Stimulated activated CD8-positive, alpha-beta memory T cell treated with anti-CD3 and anti-CD28 coated beads, Interleukin-15, amount 100 ng/mL, for 48 hours (primary cell): ENCODE measurements at places on chromosomes 3 and 15.

GRCh38 chr3:78659386-78659987 lies 1108.3 kb downstream of the ROBO1 start:
- no peak for DNase-seq

DNA sequence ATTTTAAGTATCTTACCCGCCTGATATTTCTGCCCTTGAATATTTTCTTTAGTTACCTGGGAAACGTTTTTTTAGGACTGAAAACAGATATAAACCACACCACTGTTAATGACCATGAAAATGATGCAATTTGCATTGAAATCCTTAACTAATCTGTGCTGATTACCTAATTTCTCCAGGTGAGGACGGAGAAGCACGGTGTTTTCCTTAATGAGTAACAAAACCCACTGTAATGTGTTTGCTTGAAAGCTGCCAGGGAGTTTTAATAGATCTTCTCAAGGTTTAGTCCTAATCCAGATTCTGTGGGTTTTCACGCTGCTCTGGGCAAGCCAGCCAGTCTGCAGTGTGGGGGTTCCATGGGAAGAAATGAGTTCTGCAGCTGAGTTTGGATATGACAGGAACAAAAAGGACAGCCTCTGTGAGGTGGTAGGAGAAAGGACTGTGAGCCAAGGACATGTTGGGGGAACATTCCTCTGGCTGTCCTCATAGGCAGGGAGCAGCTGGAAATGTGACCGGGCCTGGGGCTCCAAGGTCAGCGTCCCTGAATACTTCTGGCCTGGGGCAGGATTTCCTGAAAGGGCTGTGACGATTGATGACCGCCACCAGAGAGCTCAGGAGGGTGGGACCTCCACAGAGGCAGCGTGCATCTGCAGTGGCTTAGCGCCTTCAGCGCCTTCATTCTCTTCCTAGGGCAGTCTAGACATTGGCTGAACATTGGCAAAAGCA lies 18.6 kb downstream of the THSD4 start:
- no peak for DNase-seq

DNA sequence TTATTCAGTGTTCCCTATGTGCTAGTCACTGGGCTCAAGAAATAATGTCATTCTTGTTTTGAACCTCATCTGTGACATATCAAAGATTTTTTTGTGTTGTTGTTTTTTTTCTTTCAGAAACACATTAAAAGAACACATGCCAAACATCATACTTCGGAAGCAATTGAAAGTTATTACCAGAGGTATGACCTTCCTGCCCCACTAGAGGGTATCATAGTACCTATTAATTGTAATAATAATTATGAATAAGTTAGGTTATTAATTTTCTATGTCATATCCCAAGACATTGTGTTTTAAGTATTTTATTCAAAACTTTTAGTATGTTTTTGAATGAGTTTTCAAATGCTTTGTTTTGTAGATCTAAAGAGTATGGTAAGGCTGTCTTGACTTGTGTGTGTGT lies 65.7 kb downstream of the CDIN1 start:
- no peak for DNase-seq

GRCh38 chr3:157368171-157368570 lies 68.5 kb upstream of the PTX3 start:
- DNase-seq = no peak

DNA sequence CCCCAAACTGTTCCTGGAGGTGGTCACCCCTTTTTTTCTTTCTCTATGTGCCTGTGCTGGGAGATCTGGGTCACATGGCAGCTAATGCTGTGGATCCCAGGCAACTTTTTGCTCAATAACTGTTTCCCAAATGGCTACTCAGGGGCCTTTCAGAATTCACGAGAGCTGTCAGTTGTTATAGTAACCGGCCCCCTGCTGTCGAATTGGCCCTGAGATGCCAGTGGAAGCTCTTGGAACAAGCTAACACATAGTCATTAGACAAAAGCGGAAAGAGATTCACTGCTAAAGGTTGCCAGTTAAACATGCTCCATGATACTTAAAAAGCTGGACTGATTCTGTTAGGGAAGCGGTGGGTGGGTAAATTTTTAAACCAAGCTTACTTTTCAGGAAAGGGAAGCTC lies 144.1 kb downstream of the FEZF2 start:
- DNase-seq = no peak

GRCh38 chr3:120468635-120469295 lies 18.0 kb upstream of the FSTL1 start:
- no peak for DNase-seq

DNA sequence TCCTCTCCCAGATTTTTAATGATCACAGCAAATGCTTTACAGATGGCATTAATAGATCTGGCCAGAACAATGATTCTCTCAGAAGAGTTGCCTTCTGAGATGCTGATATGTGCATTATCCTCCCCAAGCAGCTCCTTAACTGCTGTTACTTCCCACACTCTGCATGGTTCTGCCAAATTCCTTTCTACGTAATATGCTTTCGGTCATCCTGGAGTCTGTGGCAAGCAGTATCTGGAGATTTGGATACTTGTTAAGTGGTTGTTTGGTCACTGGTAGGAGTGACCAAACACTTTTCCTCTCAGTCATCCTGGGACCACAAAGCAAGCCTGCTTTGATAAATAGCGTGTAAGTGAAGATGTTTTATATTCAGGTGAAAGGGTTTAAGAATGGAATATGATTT lies 71.1 kb upstream of the CCNL1 start:
- no peak for DNase-seq

DNA sequence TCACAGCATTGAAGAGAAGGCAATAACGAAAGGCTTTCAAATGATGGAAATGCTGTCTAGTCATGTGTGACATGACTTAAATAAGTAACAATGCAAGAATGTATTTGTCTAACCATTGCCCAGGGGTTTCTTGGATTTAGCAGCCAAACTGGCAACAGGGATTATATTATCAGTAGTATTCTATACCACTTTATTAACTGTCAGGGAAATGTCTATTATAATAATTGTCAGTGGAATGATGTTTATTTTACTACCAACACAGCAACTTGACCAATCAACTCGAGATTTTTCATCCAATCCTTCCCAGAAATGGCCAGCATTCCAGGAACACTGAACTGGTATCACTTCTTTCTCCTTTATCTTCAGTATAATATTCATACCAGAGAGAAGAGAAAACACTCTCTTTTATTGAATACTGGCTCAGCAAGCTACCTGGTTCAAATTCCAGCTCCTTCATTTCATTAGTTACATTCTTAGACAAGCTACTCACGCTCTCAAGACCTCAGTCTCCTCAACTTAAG lies 66.2 kb downstream of the FOXP1 start:
- DNase-seq = no peak

- no peak for DNase-seq
These were observed 914.9 kb upstream of the EPHA6 start for GRCh38 chr3:95899494-95899893.

DNA sequence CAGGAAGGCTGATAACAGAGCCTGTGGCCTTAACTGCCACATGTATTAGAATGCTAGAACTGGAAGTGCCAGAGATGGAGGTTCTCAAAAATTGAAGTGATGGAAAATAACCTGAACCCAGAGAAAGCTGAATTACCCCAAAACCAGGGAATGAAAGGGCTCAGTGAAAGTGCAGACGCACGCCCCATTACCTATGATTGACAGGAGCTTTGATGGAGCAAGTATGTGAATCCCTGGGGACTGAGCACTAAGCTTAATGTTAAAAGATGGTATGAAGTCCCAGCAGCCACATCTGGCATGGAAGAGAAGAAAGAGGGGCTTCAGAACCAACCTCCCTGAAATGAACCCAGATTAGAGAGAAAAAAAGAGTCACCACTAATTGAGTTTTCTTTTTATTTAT lies 118.4 kb upstream of the FHIT start:
- DNase-seq = no peak

DNA sequence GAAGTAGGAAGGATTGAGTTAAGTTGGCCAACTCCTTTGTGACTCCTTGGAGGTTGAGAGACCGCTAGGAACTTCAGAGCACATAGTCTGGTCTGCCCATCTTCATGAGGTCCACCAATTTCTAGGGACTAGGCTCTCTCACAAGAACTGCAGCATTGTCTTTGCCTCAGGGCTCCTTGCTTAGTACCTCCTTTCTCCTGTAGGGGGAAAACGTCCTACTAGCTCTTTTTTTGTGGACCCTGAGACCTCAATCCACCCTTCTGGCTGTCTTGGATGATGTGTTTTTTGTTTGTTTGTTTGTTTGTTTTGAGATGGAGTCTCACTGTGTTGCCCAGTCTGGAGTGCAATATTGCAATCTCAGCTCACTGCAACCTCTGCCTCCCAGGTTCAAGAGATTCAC lies 21.6 kb downstream of the REC114 start:
- DNase-seq = no peak

- no peak for DNase-seq
These were observed 138.8 kb downstream of the BBX start for GRCh38 chr3:107661447-107662123.

DNA sequence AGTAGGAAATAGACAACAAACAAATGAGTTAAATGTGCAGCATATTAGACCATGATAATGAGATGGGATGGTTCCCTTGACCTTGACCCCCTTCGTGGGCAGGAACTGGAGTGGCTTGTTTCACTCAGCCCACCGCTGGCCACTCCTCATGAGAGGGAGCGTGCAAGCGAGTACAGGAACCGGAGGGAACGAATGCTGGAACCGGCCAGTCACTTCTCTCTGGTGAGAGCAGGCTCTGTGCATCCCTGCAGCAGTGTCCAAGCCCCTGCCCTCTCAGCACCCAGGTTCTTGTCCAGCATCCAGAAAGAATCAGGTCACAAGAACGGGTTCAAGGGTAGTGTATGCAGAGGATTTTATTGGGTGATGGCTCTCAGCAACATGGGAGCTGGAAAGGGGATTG lies 17.2 kb upstream of the IREB2 start:
- DNase-seq = no peak

GRCh38 chr3:183099838-183100204 lies 525 bp upstream of the MCCC1 start:
- no peak for DNase-seq

DNA sequence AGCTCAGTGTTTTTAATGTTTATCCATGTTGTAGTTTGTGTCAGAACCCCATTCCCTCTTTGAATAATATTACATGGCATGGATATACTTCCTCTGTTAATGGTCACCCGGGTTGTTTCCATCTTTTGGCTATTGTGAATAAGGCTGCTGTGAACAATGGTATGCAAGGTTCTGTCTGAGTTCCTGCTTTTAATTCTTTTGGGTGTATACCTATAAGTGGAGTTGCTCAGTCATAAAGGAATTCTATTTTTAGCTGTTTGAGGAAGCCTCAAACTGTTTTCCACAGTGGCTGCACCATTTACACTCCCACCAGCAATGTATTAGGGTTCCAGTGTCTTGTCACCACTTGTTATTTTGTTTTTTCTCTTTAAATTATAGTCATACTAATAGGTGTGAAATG lies 99.6 kb downstream of the SLC25A26 start:
- DNase-seq = no peak

- no peak for DNase-seq
These were observed 54.9 kb downstream of the TMED3 start for GRCh38 chr15:79365765-79366164.

DNA sequence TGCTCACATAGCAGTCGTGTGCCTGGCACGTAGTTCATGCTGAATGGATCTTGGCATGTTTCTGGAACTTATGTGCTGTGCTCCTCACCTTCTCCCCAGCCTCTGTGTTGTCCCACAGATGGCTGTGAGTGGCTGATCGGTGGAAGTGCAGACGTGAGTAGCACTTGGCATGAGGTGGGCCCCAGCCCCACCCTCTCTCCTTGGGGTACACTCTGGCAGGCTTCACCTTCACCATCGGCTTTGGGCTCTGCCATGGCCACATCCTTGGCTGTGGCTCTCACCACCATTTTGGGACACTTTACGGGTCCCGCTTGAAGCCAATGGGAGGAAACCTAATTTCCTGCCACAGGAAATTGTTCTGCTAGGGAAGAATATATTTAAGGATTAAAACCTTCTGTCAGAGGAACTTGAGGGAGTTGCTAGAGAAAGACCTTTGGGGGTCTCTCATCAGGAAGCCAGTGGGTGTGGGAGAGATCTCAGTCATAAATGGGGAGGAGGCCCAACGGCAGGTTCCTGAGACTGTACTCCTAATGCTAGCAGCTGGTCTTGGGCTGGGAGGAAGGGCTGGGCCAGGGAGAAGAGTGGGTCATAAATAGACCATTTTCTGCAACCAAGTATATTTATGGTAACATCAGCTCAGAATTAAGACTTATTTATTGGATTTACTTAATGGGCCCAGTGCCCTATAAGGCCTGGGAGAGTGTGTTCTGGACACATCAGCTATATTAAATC lies 92.3 kb downstream of the SMAD3 start:
- DNase-seq = no peak

GRCh38 chr15:72933976-72934375 lies 118.3 kb upstream of the NEO1 start:
- DNase-seq = no peak

DNA sequence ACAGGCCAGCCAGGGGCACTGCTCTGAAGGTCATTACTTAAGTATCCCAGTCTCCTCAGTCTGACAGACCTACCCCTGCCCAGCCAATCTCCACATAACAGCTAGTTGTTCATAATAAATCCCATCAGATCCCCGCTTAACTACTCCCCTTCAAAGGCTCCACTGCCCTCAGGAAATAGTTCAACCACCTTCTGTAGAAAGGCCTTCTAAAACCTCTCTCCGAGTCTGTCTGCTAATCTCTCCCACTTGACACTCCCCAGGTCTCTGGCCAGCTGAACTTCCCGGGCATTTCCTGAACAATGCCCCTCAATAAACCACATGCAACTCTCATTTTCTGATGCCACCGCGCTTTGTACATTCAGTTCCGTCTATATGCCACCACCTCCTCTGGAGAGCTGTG lies 6.0 kb downstream of the PRC1 start:
- DNase-seq = no peak

- DNase-seq = no peak
These were observed 240.5 kb upstream of the SETMAR start for GRCh38 chr3:4062621-4063020.

DNA sequence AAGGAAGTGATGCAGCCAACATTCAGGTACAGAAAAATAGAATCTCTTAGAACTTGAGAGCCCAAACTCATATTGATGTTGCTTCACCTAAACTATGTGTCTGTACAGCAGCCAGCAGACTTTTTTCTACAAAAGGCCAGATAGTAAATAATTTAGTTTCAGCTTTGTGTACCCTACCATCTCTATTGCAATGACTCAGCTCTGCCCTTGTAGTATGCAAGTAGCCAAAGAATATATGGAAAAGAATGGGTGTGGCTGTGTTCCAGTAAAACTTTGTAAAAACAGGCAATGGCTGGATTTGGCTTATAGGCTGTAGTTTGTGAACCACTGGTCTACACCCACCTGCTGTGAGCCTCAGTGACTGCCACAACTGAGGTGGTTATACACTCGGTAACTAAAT lies 392.5 kb upstream of the RARB start:
- DNase-seq = no peak

GRCh38 chr3:127304121-127304744 lies 16.4 kb upstream of the PRR20G start:
- no peak for DNase-seq

DNA sequence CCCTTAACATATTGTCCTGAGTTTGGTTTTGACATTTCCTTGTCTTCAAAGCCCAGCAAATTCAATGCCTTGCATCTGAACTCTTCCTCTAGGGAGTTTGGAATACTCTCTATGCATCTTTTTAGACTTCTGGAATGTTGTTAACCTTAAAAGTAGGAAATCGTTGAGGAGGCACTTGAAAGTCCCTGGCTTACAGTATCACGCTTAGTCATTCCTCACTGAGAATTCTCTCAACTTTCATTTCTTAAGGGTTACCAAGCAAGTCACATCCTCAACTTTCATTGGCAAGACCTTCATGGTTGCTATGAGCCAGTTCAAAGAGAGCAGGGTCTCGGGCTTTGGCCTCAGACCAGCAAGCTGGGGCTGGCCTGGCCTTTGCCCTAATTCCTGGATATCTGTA lies 89.9 kb downstream of the ASB7 start:
- no peak for DNase-seq
